Thoracic aorta endothelial cell (primary cell): ENCODE measurements at places on chromosomes 11 and 22. TPM values are rescaled to one million over a fixed set of nuclear protein-coding genes. Genes with fewer than 3 reads are reported as not detected.

CFAP300 gene
- total RNA-seq = 0.14 TPM in 1 of 2 replicates, not detected in the other

ARL14EP gene
- 24.2 and 25.4 TPM in 2 replicates for total RNA-seq

TSGA10IP gene
- total RNA-seq = not detected in 2 replicates

HBB gene
- total RNA-seq = not detected in 2 replicates

SOX10 gene
- total RNA-seq = not detected in 2 replicates

MICAL3 gene
- total RNA-seq = 43.0 and 49.6 TPM in 2 replicates

APOBEC3B gene
- 5.9 TPM in 1 of 2 replicates, not detected in the other for total RNA-seq

LDLRAD3 gene
- total RNA-seq = 17.7 and 24.8 TPM in 2 replicates

ZNF280A gene
- total RNA-seq = under 0.01 TPM in 1 of 2 replicates, not detected in the other

CCDC116 gene
- 0.13 and 0.14 TPM in 2 replicates for total RNA-seq

SELENOO gene
- total RNA-seq = 18.5 and 21.0 TPM in 2 replicates

FHIP1B gene
- total RNA-seq = 14.0 and 18.2 TPM in 2 replicates

VSIG10L2 gene
- total RNA-seq = not detected in 2 replicates
